ENCODE measurements at places on chromosomes 11 and 22.

DNA sequence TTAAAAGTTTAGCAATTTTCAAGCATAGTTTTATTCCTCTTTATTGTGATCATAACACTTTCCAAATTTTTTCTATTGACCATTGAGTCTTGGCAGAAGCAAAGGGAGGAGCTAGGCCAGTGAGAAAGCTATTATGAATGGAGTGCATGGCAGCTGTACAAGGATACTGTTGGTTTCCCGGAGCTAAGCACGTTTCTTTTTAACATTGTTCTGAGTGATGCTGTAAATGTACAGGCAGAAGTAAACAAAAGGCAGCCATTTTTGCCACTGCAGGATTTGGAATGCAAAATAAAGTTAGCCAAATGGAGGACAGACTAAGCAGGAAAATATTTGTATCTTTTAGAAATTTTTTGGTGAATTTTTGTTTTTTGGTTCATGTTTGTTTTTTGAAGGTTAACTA is 16.2 kb downstream of the CBL start:
- H3K36me3 ChIP-seq, result no peaks in the 10 kb centered on the region
- H3K4me3 ChIP-seq, result no peak overlapping the region
- H3K4me1 ChIP-seq, result peaks cover 9% of the 10 kb centered on the region
- DNase-seq, result no peak
- no peak overlapping the region for H3K27ac ChIP-seq

DNA sequence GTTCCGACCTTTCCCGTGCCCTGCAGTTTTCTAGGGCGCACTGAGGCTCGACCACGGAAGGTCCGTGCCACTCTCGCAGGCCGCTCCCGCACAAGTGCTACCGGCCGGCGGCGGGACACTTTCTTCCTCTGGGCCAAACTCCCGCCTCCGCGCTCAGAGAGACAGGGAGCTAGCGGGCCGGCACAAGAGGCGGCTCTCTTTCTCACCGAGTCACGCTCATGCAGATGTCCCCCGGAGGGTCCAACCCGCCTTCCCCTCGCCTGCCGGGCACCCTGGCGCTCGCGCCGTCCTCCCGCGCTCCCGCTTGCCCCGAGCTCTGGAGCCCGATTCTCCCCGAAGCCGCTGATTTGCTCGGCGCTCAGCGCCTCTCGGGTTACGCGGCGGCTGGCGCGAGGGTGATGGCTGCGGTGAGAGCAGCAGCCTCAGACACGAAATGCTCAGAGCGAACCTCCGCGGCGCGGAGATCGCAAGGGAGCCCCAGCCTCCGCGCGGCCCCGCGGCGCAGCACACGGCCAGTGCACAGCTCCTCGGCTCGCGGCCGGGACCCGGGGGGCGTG is 1.0 kb downstream of the LMO1 start:
- no peak overlapping the region for H3K4me3 ChIP-seq
- H3K27ac ChIP-seq, result no peak overlapping the region
- DNase-seq, result no peak
- H3K4me1 ChIP-seq, result peaks cover 5% of the 10 kb centered on the region
- no peaks in the 10 kb centered on the region for H3K36me3 ChIP-seq

DNA sequence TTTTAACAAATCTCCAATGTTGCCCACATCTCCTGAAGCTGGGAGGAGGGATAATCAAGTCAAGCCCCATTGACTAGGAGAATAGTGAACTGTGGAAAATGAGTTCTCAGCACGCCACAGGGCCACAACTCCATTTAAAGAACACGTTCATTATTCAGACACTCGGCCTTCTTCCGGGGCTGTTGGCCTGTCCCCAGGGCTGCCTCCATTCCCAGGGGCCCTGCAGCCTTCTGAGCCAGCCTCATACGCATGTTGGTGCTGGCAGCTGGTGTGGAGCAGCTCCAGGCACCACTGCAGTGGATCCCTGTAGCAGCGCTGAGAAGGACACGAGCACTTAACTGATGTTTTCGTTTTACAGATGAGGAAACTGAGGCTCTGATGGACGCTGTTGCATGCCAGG is 87.5 kb upstream of the RCN1 start:
- H3K36me3 ChIP-seq, result no peaks in the 10 kb centered on the region
- no peak for DNase-seq
- no peak overlapping the region for H3K4me3 ChIP-seq
- H3K27me3 ChIP-seq, result no peaks in the 10 kb centered on the region
- H3K27ac ChIP-seq, result no peak overlapping the region

DNA sequence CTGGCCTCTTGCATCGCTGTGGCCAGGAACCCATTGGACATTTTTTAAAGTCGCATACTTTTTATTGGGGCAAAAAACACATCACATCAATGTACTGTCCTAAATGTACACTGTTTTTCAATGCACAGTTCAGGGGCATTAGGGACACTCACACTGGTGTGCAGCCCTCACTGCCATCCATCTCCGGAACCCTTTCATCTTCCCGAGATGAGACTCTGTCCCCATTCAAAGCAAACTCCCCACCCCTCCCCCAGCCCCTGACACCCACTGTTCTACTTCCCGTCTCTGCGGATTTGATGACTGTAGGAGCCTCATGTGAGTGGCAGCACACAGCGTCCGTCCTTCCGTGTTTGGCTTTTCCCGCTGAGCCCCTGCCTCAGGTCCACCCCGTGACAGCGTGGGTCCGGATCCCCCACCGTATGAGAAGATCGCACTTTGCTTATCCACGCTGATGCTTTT is 41.8 kb upstream of the TH start:
- peaks cover 29% of the 10 kb centered on the region for H3K4me1 ChIP-seq
- no peaks in the 10 kb centered on the region for H3K27me3 ChIP-seq
- no peak for DNase-seq

- DNase-seq, result no peak
- H3K4me3 ChIP-seq, result no peak overlapping the region
- no peaks in the 10 kb centered on the region for H3K27me3 ChIP-seq
Measured at GRCh38 chr11:130526846-130527245, 78.4 kb downstream of the ADAMTS15 start.

DNA sequence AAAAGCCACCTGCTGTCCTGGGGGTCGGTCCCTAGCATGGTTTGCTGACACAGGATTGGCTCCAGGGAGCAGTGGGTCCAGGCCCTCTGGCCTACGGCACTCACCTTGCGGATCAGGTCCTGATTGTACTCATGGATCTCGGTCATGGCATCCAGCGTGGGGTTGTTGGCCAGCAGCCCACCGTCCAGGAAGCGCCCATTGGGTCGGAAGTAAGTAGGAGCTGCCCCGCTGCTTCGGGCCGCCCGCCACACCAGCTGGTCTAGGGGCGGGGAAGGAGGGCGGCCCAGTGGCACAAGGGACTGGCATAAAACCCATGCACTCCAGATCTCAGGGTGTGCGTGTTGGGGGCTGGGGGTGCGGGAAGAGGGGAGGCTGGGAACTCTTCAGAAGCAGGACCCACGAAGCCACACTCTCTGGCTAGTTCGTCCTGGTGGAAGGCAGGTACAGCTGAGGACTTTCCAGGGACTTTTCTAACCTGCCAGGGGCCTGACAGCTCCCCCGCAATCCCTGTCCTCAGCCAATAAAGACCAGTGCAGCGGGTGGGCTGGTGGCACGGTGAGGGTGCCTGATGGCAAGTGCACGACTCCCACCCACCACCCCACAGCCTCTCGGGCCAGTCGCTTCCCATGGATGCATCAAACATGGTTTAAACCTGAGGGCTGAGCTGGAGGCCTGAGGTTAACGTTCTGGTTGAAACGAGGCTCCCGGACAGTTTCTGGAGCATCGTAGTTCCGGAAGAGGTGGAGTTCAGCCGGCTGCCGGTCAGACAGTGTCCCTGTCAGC is 5.1 kb upstream of the BAIAP2L2 start:
- H3K36me3 ChIP-seq, result no peaks in the 10 kb centered on the region
- no peaks in the 10 kb centered on the region for H3K27me3 ChIP-seq
- H3K4me1 ChIP-seq, result no peaks in the 10 kb centered on the region
- no peak overlapping the region for H3K27ac ChIP-seq
- DNase-seq, result no peak

GRCh38 chr22:35361001-35361558 is 19.8 kb upstream of the HMOX1 start:
- no peaks in the 10 kb centered on the region for H3K27me3 ChIP-seq
- no peaks in the 10 kb centered on the region for H3K4me1 ChIP-seq
- DNase-seq, result no peak
- no peaks in the 10 kb centered on the region for H3K36me3 ChIP-seq

All from CD8-positive, alpha-beta memory T cell (primary cell).